RWPE1 (cell line): ENCODE measurements at places on chromosomes 11 and 22.

DNA sequence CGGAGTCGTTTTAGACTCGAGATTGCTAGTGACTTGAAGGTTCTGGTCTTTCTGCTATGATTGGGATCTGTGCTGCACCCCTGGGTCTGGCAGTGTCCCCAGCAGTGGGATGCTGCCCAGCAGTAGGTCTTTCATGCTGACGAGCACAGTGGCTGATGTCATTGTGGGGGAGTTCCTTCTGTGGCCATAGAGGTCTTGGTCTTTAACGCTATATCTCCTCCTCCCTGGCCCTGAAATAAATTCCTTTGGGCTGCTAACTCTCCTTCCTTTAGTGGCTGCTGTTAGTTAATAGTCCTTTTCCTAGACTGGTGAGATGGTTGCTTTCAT lies 136.3 kb downstream of the TEAD1 start:
- DNase-seq = no peak

- peak; percentile 7 for DNase-seq
Observed at GRCh38 chr11:15742626-15743519, 613.5 kb downstream of the SOX6 start.

GRCh38 chr11:117876341-117877119 lies at the start of gene FXYD6:
TSS of gene FXYD6 (minus strand) at chr11:117876658. CDS start at chr11:117842776, 33,882 bp downstream.
- peak; percentile 12 for DNase-seq

- no peak for DNase-seq
Observed at GRCh38 chr11:64592234-64592615, 1.2 kb downstream of the SLC22A12 start.

GRCh38 chr11:120801801-120802689 lies 221.9 kb upstream of the TBCEL start:
- peak; percentile 68 for DNase-seq

DNA sequence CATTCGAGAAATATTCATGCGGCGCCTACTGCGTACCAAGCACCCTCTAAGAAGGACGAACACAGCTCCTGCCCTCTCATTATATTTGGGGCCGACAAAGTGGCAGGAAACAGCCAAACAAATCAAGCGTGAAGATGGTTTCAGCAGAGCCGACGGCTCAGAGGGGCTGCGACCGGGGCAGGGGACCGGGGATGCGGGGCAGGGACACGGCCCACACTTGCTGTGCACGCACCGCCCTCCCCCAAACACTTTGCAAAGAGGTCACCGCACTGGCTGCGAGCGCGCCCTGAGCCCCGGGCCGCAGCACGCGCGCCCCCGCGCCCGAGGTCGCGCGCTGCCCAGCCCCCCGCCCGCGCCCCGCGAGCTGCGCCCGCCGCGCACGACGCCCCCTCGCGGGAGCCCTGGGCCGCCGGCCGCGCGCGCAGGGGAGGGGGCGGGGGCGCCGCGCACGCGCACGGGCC lies 255 bp upstream of the SYNGR1 start:
- no peak for DNase-seq

DNA sequence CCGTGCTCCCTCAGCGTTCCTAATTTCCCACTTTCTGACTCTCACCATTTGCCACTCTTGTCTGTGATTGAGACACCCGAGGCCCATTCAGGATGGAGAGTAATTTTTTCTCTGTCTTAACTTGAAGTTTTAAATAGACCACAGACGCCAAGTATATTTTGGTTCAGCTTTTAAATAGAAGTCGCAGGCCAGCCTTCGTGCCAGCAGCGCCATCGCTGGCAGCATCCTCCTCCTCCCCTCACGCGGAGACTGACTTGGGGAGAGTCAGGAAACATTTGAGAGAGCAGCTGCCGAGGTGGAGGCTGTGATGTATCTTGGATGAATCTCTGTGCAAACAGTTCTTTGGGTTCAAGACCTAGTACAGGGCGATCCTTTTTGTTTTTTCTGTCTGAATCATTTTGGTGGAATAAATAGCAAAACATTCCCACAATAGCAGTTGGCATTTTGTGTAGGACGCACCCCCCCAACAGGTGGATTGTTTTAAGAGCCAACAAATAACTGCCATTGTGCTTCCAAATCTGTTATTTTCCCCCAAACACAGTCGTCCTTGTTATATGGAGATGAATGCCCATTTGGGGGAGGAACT lies 889 bp upstream of the DMC1 start:
- peak; percentile 3 for DNase-seq

DNA sequence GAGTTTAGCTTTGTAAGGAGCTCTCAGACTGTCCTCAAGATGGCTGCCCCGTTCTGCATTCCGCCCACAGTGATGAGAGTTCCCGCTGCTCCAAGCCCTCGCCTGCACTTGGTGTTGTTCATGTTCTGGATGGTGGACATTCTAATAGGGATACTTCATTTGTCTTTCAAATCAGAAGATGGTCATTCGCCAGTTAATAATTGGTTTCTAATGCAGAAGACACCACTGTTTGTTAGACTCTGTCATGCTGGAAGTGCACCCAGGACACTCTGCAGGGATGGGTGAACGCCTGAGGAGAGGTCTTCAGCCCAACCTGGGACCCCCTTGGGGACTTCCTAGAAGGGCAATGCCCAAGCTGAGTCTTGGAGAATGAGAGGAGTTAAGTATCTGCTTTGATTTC lies 836.4 kb downstream of the TBC1D22A start:
- DNase-seq = no peak

- DNase-seq = no peak
Observed at GRCh38 chr11:124935548-124936514, at the start of gene HEPACAM. TSS of gene HEPACAM (minus strand) at chr11:124936047. CDS start at chr11:124936006, 41 bp downstream.

DNA sequence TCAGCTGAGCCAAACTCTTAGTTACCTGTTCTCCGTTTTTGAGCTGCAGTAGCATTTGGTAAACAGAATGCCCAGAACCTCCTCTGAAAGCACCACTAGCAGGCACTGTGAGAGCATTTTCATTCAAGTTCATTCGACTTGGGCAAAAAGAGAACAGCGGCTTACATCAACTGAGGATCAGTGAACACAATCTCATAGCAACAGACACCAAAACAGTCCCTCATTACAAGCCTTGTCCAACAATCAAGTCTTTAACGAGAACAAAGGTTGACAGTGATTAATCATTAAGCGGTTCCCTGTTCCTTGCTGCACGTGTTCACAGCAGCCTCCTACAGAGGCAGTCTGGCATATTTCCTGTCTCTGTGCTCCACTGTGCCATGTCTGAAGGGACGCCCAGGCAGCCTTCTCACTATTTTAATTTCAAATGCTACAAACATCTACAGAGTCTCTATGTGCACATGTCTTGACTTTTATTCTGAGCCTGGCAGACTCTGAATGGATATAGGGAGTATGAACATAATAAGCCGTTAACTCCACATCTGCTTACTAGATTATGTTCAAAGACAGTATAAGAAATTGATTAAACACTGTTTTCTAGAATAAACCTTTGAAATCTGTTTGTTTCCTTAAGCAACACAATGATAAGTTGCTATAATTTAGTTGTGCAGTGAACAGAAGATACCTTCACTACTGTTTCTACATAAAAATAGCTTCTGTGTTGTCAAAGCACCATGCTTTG lies 88.3 kb upstream of the MTMR2 start:
- peak; percentile 8 for DNase-seq

- DNase-seq = no peak
Observed at GRCh38 chr11:46045811-46046210, 75.4 kb downstream of the PHF21A start.

GRCh38 chr11:78330361-78330760 lies 87.3 kb downstream of the GAB2 start:
- DNase-seq = no peak

DNA sequence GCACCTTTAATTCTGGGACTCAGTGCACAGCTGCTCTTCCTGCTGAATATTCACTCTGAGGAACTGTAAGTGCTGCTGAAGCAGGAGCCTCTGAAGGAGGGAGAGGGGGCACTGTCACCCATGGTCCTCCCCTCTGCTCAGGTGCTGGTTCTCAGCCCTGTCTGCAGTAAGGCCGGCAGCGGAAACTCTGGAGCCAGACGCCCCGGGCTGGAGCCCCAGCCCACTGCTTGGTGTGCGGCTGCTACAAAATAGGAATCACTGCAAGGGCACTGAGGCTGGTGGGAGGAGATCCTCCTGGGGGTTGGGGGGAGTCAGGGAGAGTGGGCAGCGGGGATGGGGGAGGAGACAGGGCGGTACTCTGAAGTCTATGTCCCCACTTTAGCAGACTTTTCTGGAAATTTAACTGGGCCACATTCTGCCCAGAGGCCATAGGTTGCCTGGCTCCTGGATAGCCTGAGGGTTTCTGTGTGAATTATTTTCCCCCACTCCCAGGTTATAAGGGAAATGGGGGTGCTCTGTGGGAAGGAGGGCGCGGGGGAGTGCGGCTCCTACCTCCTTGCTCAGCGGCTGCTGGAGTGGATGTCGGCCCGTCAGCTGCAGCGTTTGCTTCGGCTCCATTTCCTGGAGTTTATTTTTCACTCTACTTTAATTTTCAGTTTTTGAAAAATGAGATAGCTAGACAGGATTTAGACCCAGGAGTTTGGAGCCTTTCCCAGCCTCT lies 33.6 kb downstream of the TBC1D22A start:
- no peak for DNase-seq

- DNase-seq = no peak
Observed at GRCh38 chr22:19853879-19854777, 546 bp downstream of the GNB1L start.

DNA sequence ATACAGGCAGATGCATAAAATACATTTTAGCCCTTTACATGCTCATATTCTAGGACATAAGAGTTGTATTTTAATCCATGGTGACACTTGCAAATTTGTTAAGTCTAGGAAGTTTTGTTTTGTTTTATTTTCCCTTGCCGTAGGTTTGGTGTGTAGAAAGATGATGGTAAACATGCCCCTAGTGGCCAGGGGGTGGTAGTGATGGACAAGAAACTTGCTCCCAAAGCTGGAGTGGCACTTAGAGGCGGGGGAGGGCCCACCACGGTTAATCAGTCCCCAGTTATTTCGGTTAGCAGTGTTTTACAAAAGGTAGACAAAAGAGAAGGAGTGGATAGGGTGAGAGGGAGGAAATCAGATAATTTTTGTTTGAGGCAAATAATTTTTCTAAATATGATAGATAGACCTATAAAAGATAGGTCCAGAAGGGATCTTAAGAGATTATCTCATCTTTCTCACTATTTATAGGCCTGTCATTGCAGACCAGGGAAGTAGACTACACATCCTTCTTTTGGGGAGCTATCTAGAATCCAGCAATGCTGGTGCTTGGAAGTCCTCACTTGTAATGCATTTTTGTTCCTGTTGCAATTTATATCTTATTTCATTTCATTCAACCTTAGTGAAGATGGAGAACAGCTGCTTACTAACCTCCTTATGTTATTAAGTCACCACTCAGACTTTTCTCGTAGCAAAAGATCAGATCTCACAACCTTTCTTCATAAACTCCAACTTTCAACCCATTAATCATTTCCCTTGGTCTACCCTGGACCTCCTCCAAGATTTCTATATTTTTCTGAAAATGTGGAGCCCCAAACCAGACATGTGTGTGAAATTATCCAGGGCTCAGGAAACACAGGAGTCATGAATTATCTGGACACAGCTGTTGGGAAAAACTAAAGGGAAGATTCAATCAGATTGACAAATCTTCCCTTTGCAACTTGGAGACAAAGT lies 5.9 kb upstream of the BDNF start:
- DNase-seq = peak; percentile 46

- no peak for DNase-seq
Observed at GRCh38 chr22:41957941-41958556, 6.1 kb downstream of the SMIM45 start.

DNA sequence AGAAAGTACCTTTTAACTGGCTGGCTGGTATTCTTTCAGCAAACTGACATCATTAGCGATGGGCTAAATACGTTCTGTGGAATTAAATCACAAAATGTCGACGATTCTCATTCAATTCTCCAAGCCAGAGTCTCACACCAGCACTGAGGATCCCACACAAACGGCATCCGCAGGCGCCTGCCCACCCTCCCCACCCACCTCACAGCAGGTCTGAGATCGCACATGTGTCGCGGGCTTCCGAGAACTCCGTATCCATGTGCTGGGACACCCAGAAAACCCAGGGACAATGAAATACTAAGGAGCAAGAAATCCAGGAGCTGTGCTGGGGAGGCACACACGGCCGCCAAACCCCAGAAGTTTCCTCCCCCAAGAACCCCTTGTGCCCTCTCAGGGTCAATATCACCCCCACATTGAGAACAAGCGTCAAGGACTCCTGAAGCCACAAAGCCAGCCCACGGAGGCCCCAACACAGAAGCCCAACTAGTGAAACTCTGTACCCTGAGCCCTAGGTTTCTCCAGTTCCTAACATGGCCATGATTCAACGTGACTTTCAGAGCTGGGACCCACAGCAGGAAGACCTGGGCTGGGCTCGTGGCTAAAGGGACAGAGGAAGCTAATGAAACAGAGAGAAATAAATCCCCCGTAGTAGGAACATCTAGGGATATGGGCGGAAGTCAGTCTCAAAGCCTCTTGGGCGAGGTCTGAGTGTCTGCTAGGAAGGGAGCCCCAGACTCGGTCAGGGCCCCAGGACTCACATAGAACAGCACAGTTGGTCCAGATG lies 8.0 kb downstream of the TOLLIP start:
- no peak for DNase-seq

DNA sequence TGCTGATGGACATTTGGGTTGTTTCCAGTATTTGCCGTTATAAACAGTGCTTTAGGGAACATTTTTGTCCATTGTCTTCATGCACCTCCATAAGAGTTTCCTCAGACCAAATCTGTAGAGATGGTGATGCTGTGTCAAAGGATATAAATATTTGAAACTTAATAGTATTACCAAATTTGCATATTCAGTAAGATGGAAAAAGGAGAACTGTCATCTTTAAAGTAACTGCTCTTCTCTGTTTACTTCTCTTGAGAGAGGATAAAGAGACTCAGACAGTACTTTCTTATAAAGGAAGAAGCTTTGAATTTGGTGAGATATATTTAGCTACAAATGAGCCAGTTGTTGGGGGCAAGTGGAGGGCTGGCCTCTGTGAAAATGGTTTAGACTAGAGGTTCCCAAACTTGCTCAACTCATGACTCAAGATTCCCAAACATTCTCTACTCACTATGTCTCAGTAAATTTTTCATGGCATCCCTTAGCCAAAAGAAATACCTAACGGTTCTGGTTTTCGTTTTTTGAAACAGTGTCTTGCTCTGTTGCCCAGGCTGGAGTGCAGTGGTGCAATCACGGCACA lies 26.2 kb downstream of the SHISA8 start:
- no peak for DNase-seq

- DNase-seq = no peak
Observed at GRCh38 chr11:66077927-66078326, 7.9 kb downstream of the PACS1 start.

- DNase-seq = peak; percentile 77
Observed at GRCh38 chr22:38696606-38697424, 3.9 kb downstream of the JOSD1 start.

GRCh38 chr11:134846328-134847082 lies 434.5 kb upstream of the B3GAT1 start:
- no peak for DNase-seq

- no peak for DNase-seq
Observed at GRCh38 chr22:37184380-37184755, 3.7 kb downstream of the C1QTNF6 start.

DNA sequence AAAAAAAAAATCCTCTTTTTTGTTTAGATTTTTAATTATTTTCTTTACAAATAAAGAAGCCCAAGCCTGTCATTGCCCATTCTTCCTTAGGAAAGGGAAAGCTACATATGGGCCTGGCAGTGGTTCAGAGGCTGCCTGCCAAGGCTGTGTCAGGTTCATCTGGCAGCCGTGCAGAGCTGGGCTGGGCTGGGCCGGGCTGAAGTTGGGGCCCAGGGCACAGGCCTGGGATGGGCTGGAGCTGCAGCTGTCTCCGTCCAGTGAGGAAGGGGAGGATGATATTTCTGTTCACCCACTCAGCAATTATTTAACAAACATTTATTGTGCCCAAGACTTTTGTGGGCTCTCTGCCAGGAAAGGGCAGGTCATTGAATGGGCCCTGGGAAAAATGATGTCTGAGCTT lies 4.6 kb downstream of the PRR5L start:
- DNase-seq = no peak
